GM12892 (cell line): ENCODE measurements at places on chromosomes 7 and 10.

DNA sequence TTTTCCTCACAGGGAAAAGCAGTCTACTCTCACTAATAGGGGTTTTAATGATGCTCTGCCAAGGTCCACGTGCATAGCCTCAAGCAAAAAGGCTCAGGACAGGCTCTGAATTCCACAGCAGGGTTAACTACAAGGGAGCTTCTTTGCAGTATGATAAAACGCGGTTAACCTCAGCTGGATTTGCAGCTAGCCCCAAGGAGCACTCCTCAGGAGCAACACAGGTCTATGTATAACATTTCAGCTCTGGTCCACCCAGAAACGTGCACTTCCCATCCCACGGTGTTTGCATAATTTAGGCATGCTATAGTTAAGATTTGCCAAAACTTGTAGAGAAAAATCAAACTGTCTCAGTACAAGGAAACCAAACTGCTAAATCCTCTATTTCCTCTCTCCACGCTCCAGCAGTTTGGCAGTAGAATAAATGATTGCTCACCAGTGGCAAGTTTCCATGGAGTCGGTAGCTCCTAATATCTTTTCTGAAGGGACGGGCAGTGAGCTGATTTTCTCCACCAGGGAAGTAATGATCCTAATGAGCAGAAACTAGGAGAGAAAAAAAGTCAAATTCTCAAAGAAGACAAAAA, 13.1 kb upstream of the ASB4 start:
- no peak for DNase-seq

DNA sequence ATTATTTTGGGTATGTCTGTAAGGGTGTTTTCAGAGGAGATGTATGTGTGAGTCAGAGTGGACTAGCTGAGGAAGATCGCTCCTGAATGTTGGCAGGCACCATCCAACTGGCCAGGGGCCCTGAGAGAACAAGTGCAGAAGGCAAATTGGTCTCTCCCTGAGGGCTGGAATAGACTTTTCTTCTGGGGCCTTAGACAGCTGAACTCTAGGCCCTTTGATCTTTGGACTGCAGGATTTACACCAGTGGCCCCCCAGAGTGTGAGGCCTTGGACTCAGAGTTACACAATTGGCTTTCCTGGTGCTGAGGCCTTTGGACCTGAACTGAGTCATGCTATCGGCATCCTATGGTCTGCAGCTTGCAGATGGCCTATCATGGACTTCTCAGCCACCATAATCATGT, 217.2 kb downstream of the REEP3 start:
- no peak for DNase-seq

DNA sequence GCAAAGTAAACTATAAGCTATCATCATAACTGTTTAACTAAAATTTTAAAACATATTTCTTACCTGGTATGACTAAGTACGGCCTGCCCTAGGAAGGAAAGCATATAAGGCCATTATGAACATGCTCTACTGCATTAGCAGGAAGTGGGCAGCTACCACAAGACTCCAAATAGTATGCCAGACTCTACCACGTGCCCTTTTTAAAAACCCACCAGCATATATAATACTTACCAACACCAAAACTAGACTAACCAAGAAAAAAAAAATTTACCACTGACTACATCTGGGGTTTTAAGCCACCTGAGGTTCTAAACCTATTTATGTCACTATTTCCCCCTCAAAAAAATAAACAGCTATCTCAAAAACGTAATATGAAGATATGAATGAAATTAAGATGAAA, 30.1 kb downstream of the NUDCD3 start:
- no peak for DNase-seq

GRCh38 chr10:123835575-123835974, 56.0 kb downstream of the CPXM2 start:
- no peak for DNase-seq

DNA sequence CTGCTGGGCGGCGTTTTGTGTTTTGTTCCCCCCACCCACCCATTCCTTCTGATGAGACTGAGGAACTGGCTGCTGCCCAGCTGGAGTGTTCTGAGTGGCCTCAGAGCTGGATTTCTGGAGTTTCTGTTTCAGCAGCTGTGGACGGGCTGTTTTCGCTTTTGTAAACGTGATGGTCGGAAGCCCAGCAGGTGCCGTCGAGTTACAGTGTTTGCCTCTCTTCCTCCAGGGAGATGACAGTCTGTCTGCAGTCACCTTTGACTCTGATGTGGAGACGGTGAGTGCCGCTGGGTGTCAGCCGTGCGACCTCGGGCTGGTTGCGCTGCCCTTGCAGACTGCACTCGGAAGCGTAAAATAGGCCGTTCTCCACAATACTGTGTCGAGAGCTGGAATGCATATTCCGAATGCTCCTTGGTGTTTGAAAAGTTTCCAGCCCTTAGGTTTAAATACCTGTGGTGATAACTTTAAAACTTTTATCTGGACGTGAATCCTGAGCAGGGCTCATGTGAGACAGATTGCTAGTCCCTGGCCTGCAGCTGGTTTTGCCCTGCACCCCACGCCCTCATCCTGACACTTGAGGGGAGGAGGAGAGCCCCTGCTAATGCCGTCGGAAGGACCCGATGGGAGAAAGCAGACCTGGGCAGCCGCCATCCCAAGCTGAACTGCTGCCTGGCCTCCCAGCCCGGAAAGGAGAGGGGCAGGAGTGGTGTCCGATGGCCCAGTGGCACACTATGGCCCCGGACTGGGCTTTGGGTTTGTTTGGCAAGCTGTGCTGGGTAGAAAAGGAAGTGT, 8.3 kb downstream of the IQCE start:
- peak; percentile 66 for DNase-seq

GRCh38 chr7:155974186-155974897, 162.1 kb upstream of the SHH start:
- DNase-seq = no peak

DNA sequence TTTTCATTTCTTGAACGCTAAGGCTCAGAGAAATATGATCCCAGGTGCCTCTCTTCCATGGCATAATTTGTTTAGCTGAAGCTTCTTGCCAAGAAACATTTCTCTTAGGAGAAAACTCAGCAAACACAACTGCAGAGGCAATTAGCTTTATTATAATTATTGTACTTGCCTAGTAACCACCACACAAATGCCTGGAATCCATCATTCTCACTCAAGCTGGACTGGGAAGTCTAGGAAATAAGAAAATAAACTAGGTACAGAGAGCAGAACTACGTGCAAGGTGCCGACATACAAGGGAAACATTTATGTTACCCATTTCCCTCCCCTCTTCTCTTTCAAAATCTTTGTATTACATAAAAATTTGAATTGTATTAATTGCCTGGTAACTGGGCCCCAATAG, 15.1 kb downstream of the SLC35B4 start:
- DNase-seq = no peak

DNA sequence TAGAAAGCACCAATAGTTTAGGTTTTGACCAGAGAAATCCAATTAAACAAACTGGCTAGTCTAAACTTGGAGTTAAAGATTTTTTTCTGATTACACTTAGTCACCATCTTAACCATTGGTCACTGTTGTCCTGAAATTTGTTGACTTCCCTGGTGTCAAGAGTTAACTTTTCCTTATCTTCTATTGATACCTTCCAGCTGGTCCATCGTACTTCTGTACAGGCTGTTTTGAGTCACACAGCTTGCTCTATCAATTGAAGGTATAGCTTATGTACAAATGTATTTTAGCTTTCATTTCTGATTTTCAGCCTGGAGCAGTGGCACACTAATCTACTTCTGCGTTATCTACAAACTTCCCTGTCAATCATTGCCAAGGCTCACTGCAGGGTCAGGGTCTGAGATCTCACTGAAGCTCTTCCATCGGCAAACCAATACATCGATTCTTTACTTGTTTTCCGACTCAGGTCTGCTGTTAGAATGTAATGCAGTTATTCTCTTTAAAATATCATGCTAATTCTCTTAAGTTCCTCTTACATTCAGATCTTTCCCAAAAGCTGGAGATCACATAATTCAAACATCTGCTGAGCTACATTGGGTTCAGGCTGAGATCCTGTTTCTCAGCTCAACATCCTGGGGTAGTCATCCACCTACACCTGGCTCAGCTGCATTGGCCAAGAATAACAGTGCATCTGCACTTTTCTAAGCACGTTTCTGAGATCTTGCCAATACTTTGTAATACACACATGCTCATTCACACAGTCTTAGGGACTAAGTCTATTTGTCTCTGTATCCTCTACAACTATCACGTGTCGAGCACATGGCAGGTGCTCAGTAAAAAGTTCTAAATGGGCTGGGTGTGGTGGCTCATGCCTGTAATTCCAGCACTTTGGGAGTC, 11.3 kb downstream of the MRPS33 start:
- no peak for DNase-seq

DNA sequence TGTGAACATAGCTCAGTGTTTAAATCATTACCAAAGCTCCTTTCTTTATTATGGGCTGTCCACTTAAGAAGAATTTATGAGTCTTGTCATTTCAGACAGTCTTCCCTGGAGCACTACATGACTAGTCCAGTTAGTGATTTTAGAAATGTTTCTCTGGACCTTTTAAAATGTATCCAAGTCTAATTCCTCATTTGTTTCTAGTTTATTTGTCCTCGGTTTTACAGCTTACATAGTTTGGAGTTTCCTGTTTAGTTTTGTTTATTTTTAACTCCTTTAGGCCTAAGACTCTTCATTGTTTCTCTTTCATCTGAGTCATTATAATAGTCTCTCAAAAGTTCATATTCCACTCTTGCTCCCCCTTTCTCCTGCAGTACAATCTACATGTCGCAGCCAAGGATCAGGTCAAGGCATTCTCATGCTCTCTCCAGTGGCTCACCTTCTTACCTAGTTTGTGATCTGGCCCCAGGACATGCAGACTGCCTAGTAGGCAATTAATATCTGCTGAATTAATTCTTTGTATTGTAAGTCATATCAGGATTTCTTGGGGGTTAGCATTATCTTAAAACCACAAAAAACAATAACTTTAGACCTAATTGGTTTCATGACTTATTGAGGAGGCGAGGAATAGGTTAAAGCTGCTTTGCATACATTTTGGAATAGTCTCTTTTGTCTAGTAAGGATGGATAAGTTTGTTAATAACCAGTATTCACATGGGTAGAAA, 93.8 kb downstream of the MAPK8 start:
- DNase-seq = no peak

DNA sequence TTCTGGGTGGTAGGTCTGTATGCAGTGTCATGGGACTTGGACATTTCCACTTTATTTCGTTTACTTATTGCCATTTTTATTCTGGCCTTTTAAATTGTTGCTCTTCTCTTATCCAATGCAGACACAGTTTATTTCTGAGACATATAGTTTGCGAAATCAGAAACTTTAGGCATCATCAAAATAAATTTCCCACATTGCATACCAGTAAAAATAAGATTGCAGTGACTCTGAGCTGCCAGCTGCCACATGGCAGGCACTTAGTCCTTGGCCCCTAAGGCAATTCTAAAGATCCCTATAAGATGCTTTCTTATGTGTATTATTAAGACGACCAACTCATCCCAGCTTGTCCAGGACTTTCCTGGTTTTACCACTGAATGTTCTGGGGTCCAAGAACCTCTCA, 81.8 kb upstream of the ANKRD1 start:
- no peak for DNase-seq

DNA sequence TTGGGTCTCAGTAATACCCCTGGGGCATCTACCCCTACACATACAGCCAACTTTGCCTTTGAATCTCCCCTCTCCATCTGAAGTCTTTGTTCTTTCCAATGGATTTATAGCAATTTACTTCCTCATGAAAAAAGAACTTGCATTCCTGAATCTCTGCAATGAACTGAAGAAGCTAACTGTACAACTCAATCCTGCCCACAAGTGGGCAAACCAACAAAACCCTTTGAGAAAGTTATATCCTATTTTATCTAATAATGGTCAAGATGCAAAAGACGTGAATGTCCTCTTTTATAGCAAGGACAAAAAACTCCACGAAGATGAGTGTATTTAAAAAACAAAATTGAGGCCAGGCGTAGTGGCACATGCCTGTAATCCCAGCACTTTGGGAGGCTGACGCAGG, 991.3 kb downstream of the LRMDA start:
- no peak for DNase-seq

DNA sequence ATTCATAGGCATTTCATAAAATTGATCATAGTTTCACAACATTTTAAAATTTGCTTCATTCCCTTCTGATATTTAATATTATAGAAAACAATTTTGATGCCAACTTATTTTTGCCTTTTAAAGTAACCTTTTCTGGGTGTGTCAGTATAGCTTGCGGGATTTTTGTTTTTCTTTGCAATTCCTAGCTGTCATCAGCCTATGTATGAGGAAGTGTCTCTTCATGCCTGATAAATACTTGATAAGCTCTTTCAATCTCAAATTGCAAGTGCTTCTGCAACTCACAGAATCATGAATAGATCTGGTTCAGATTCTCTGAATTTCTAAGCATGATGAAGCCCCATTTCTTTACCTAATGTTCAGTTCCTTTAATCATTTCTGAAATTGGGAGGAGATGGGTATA, 28.0 kb upstream of the ARHGAP21 start:
- DNase-seq = no peak

GRCh38 chr10:118409295-118409694, 67.2 kb upstream of the FAM204A start:
- DNase-seq = no peak

DNA sequence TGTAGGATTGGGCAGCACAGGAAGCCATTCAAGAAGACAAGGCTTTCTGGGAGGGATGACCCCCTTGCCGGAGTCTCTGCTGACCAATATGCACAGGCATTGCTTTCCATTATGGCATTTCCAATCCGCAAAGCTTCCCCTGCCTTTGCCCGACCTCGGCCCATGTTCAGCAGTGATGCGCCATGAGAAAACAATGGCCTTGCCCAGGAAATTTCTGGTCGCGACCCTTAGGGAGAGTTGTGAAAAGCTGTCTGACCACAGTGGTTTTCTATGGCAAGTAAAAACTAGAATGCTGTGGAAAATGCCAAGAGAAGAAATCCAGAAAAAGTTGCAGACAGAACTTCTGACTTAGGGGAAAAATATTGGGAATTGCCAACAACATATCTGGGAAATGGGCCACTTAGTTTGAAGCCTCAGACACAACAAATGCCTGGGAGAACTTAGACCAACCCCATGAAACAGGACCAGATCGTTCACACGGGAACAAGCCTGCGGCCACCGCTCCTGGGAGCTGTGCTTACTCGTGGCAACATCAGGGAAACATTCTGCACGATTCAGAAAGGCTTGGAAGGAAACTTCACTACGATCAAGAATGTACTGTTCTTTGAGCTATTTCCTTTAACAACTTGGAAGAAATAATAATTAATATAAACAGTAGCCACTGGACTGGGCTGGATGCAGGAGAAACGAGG, 512.4 kb downstream of the TNS3 start:
- no peak for DNase-seq
